ENCODE measurements at places on chromosomes 7 and 10.
A peak's percentile ranks its signal among the peaks of the same experiment; 100 is the strongest.

GRCh38 chr7:30178748-30179436, 44.1 kb downstream of the MTURN start:
- DNase-seq, result no peak

GRCh38 chr10:58237014-58237834, 30.5 kb downstream of the IPMK start:
- DNase-seq, result no peak

DNA sequence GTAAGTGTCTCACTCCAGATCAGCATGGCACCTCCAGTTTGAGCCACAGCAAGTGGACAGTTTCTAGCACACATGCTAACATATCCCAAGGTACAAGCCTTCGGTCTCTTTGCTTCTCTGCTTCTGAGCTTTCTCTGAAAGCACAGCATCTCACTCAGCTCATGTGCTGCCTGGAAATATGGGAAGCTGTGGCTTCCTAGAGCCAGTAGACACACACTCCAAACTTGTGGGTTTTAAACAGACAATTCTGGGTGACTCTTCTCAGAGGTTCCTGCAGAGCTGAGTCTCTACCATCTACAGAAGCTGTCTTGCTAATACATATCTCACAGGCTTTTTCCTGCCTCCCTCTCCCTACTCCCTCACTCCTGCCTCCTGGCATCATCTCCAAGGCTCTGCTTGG, 23.9 kb upstream of the TMEM273 start:
- DNase-seq, result peak; percentile 72

GRCh38 chr7:94420328-94420727, 25.6 kb downstream of the COL1A2 start:
- no peak for DNase-seq

DNA sequence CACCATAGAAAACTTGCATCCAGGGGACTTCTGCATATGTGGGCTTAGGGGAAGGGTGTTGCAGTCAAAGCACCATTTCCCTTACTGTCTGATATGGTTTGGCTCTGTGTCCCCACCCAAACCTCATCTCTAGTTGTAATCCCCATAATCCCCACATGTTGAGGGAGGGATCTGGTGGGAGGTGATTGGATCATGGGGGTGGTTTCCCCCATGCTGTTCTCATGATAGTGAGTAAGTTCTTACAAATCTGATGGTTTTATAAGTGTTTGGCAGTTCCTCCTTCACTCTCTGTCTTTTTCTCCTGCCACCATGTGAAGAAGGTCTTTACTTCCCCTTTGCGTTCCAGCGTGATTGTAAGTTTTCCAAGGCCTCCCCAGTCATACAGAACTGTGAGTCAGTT, 177.4 kb downstream of the ADK start:
- DNase-seq, result peak; percentile 89

GRCh38 chr10:61994405-61995219, 93.1 kb downstream of the ARID5B start:
- no peak for DNase-seq

- no peak for DNase-seq
Measured at GRCh38 chr10:15112657-15113056, 15.5 kb downstream of the RPP38 start.

- no peak for DNase-seq
Measured at GRCh38 chr7:56092789-56093531, at the start of gene PHKG1. TSS of gene PHKG1 (minus strand) at chr7:56092952. CDS start at chr7:56088941, 4,011 bp downstream.

GRCh38 chr7:151706277-151707104, 170.4 kb downstream of the PRKAG2 start:
- DNase-seq, result no peak
